Fibroblast of mammary gland (primary cell): ENCODE measurements at places on chromosomes 2 and 18.

DNA sequence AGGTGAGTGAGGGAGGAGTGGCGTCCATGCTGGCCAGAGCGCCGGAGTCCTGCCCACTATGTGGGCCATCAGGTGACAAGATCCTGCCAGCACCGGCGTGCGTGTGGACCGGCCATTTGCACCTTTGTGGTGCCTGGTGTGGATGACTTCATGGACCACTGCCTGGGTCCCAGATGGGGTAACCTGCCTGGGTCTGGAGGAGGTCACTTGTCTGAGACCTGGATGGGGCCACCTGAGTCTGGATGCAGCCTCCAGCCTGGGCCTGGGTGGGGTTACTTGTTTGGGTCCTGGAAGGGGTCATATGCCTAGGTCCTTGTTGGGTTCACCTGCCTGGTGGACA, 299.6 kb downstream of the NDUFA10 start:
- no peak for DNase-seq

- no peak for DNase-seq
These were observed 3.5 kb downstream of the PTMA start for GRCh38 chr2:231711677-231712450.

- no peak for DNase-seq
These were observed 1.7 kb downstream of the NCK2 start for GRCh38 chr2:105746177-105747080.

- peak; percentile 86 for DNase-seq
These were observed 409.0 kb downstream of the LPIN1 start for GRCh38 chr2:12155303-12156051.

DNA sequence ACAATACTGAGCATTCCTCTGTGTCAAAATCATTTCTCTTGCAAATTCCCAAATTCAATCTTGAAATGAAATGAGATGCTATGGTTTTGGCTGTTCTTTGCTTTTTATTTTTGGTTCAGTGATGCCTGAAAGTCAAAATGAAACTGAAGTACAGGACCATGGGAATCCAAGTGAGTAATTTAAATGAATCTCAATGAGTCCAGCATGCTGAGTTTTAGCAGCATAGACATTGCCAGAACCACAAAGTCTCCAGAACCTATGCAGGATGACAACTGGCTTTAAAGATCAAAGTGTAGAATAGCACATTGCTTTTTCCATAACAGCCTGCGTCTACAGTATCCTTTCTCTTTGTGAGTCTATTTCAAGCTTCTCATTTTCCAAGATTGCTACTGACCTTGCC, 1050.7 kb upstream of the PIK3C3 start:
- no peak for DNase-seq

GRCh38 chr2:239008677-239009588, 161.0 kb downstream of the TWIST2 start:
- no peak for DNase-seq

DNA sequence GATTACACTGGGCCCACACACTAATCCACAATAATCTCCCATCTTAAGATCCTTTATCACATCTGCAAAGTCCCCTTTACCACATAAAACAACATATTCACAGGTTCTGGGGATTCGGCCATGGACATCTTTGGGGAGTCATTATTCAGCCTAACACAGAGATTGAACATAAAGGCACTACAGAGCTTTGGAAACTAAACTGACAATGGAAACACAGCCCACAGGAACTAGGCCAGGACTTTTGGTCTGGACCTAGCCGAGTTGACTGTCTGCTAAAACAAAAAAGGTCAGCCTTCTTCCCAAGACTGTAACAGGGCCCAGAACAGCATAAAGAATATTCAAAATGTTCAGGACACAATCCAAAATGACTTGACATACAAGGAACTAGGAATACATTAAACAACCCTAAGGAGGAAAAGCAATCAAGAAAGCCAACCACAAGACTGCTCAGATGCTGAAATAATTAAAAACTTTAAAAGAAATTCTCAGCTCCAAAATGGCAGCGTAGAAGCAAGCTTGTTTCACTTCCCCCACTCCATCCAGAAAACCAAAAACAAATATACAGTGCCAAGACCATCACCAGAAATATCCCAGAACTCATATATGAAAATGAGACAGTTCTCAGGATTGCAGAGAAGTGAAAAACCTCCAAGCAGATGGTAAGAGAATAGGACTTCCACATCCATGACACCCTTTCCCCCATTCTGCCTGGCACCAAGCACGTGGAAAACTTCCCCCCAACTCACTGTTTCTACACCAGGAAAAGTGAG, 207.8 kb downstream of the ATAD2B start:
- no peak for DNase-seq

DNA sequence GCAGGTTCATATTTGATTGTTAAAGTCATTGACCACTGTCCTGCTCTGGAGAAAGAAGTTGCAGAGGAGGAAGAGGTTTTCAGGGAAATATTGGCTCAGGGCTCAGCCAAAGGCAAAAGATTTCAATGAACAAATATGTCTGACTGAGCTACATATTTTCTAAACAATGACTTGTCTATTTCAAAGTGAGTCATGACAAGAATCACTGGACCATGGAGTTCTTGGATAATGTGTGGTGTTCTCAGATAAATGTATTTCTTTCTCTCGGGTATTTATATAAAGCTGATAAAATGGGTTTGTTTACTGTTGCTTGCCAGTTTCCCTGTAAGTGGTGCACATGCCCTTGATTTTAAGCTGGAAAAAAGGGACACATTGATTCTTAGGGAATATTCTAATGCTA, 34.3 kb upstream of the RMP24 start:
- DNase-seq: no peak

DNA sequence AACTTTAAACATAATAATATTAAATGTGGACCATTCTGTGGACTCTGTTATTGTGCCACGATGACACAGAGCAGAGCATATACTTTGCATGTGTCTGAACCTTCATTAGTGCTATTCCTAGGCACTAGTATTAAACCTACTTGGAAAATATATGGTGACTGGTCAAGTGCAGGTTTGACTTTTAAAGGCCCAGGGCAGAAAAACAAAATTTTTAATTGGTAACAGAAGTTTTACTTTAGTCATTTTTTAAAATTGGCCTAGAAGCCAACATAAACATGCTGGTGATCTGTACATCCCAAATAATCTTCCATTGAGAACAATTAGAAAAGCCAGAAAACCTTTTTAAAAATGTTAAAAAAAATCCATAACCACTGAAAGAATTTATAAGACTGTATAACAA, 16.6 kb downstream of the LDAH start:
- DNase-seq: peak; percentile 44

DNA sequence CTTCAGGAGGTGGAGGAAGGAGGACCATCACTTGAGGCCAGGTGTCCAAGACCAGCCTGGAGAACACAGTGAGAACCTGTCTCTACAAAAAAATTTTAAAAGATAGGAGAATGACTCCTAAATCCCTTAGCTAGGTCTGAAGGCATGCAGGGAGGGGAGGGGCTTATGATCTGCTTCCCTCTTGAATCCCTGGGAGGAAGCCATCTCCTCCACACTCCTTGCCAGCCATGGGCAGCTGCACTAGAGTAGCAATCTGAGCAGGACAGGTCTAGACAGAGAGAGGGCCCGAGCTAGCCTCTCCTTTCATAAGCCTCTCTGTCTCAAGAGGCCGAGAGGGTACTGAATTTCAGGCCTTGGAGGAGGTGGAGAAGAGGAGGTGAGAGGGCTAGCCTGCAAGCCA, 42.5 kb downstream of the DAPL1 start:
- no peak for DNase-seq

- no peak for DNase-seq
These were observed 33.4 kb downstream of the MYCN start for GRCh38 chr2:15973481-15974401.

GRCh38 chr2:62661263-62661635, 44.3 kb upstream of the EHBP1 start:
- DNase-seq: no peak
